ENCODE measurements at places on chromosomes 6 and 20. TPM values are rescaled to one million over a fixed set of nuclear protein-coding genes. Genes with fewer than 3 reads are reported as not detected.

The SPTLC3 gene
- total RNA-seq: 0.42 TPM

The OR2H2 gene
- not detected for total RNA-seq

The SLC12A5 gene
- total RNA-seq: 8.7 TPM

The HLA-F gene
- total RNA-seq: 7.4 TPM

The BACH2 gene
- total RNA-seq: 2.6 TPM

DNA sequence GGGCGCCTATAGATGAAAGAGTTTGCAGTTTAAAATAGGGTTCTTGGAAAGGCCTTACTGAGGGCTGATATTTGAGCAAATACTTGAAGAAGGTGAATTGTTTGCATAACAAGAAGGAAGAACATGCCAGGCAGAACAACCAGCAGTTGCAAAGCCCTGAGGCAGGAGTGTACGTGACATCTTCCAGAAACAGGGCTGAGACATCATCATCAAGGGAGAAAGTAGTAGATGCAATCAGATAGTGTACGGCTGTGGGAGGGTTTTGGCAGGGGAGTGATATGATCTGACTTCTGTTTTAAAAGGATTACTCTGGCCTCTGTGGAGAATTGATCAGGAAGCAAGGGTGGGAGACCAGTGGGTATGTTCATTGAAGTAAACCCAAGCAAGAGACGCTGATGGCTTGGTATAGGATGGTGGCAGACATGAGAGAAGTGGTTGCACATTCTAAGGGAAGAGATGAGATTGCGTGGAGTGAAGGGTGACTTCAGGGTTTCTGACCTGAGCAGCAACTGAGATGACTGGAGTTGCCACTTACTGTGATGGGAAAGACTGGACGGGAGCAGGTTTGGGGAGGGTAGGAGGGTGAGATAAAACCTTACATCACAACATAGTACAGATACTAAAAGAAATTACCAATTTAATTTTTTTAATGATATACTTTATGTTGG, 28.8 kb downstream of the RIOK1 start:
- peaks cover 40% of the 10 kb centered on the region for H3K36me3 ChIP-seq
- no peak overlapping the region for H3K27ac ChIP-seq
- H3K4me1 ChIP-seq: peaks cover 5% of the 10 kb centered on the region
- no peak for DNase-seq

DNA sequence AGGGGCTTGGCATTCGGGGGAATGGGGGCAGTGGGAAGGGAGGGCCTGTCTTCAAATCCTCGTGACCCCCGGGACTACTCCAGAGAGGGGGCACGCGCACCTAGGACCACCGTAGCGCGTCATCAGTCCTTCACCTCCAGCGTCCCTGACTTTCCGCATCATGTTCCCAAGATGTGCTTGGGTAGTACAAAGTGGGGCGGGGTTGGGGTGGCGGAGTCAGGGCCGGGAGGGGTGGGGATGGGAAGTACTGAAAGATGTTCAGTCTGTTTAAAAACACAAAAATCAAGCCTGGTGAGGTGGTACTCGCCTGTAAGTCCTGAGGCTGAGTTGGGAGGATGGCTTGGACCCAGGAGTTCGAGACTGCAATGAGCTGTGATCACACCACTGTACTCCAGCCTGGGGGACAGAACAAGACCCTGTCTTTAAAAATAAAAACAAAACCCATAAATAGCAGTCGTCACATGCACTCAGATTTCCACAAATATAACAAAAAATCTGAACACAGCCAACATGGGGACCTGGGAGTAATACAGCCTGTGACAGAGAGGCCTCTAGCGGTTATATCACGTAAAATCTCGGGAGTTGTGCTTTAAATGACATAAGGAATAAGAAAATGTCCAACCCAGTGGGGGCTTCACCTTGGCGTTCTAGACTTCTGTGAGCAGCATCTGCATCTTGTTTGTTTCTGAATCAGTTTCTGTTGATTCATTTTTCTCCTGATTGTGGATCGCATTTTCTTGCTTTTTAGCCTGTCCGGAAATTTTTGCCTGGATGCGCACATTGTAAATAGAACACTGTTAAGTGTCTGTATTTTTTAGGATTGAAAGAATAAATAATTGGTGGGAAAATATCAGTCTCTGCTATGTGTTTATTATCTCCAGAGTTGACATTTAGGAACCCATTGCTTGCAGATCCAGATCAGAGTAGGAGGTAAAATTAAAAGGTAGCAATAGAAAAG, 698 bp upstream of the LRP11 start:
- peaks cover 2% of the 10 kb centered on the region for H3K4me1 ChIP-seq
- H3K4me3 ChIP-seq: peak overlapping the region; percentile 71
- no peak overlapping the region for H3K27ac ChIP-seq
- DNase-seq: no peak
- no peaks in the 10 kb centered on the region for H3K27me3 ChIP-seq

DNA sequence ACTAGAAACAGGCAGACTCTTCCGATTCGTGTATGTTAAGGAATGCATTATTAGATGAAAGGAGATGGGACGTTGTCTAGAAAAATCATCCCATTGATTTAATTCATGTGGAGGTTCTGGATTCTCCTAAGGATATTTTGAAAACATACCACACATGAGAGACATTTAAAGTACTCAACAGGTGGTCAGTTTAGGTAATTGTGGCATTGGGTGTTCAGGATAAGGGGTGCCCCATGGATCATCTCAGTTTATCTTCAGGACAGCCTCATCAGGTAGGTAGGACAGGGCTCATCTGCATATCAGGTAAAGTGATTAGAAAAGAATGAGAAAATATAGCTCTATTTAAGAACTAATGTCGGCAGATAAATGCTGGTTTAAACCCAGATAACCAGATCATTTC, 15.9 kb upstream of the PDE10A start:
- H3K27me3 ChIP-seq: no peaks in the 10 kb centered on the region
- H3K36me3 ChIP-seq: no peaks in the 10 kb centered on the region
- DNase-seq: no peak
- no peak overlapping the region for H3K27ac ChIP-seq

- no peak for DNase-seq
- H3K27me3 ChIP-seq: no peaks in the 10 kb centered on the region
- no peaks in the 10 kb centered on the region for H3K36me3 ChIP-seq
- no peak overlapping the region for H3K27ac ChIP-seq
Observed at GRCh38 chr6:45003387-45003786, 324.7 kb upstream of the RUNX2 start.

DNA sequence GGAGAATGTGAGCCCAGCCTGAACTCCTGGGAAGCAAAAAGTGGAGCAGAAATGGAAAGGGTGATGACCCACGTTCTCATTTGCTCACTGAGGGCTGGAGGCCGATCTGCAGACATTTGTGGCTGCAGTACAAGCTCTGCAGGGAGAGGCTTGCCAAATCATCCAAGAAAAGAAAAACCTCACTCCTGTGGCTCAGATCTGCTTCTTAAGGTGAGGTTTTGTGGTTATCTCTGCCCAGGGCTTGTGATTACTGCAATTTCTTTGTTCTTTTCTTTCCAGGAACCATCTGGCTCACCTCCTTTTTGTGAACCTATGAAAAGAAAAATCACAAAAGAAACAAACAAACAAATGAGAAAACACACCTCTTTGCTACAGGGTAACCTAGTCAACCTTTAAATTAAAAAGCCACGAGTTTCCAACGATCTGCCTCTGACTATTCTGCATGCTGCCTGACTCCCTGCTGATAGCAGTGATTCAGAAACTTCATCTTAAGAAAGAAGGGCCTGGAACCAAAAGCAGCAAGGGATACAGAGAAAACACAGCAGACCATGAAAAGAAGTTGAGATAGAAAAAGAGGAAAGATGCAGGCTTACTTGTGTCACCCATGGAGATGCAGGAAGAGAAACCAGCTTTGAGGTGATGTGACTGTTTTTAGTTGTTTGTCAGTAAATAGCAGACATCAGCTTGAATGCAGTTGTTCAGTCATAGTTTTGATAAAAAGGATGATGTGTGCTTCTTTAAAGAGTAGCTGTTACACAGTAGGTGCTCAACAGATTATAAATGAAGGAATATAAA, 165.1 kb downstream of the LMBRD1 start:
- DNase-seq: no peak
- H3K27ac ChIP-seq: no peak overlapping the region
- H3K4me3 ChIP-seq: no peak overlapping the region
- H3K36me3 ChIP-seq: no peaks in the 10 kb centered on the region
- no peaks in the 10 kb centered on the region for H3K4me1 ChIP-seq
- H3K27me3 ChIP-seq: no peaks in the 10 kb centered on the region

GRCh38 chr20:34544109-34544796, 14.3 kb upstream of the MAP1LC3A start:
- H3K36me3 ChIP-seq: peaks cover 9% of the 10 kb centered on the region
- DNase-seq: peak; percentile 52
- no peak overlapping the region for H3K27ac ChIP-seq
- no peaks in the 10 kb centered on the region for H3K27me3 ChIP-seq

DNA sequence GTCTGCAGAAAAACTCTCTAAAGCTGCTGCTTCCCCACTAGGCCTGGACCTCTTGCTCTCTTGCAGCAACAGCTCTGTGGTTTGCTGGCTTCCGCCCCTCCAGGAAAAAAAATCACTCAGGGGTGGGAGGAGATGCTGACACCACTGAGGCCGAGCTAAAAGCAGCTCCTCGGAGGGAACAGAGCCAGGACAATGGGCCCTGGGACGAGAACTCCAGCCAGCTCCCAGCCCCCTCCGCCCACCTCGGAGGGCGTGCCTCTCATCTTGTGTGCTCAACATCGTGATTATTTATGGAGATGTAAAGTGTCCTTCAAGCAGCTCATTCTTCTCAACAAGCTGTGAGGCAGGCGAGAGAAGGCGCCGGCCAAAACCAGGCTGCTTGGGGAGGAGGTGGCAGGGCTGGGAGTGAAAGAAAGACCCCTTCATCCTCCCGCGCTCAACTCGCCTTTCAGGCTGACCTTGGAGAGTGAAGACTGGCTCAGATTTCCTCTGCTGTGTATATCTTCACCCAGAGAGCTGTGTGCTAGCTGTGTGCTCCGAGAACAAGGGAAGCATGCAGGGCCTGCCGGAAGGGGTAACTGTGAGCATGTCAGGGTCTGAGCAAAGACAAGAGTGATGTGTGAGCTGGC, 53.5 kb upstream of the LRFN2 start:
- no peaks in the 10 kb centered on the region for H3K36me3 ChIP-seq
- H3K27me3 ChIP-seq: no peaks in the 10 kb centered on the region
- no peak overlapping the region for H3K4me3 ChIP-seq

DNA sequence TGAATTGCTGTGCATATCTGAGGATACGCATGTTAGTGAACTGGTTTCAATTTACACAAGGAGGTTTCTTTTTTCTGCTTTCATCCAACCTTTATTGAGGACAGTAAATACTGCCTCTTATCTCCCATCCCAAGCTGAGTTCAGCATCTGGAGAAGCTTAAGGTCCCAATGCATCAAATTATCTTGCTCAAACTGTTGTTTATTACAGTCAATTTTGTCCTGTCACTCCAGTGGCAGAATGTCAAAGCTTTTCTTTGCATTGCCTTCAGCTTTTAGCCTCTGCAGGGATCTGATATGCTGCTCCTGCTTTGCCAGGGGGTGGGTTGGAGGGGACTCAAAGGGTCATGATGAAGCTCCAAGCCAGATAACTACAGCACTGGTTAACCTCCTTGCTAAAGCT, 435.4 kb upstream of the SOX4 start:
- DNase-seq: no peak
- H3K27ac ChIP-seq: no peak overlapping the region
- no peaks in the 10 kb centered on the region for H3K27me3 ChIP-seq
- no peak overlapping the region for H3K4me3 ChIP-seq

DNA sequence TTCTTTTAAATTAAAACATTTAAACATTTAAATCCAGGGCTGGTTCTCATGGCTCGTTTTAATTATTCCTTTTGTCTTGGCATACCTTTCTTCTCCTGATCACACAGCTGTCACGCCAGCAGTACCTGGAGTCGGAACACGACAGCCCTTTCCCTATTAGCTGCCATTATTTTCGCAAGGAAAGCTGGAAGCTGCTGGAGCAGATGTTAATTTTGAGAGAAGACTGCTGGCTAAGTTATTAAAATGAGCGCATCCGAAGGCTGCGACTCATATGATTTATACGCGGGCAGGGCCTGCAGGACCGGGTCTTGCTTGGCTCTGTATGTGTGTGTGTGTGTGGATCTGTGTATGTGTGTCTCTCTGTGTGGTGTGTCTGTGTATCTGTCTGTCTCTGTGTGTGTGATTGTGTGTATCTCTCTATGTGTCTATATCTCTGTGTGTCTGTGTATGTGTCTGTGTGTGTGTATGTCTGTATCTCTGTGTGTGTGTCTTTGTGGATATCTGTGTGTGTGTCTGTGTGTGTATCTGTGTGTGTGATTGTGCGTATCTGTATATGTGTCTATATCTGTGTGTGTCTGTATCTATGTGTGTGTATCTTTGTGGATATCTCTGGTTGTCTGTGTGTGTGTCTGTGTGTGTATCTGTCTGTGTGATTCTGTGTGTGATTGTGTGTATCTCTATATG, 191.5 kb downstream of the CDH4 start:
- no peak overlapping the region for H3K27ac ChIP-seq
- H3K27me3 ChIP-seq: no peaks in the 10 kb centered on the region
- H3K4me3 ChIP-seq: no peak overlapping the region
- no peak for DNase-seq
- H3K4me1 ChIP-seq: peaks cover 16% of the 10 kb centered on the region

- H3K4me3 ChIP-seq: no peak overlapping the region
- no peaks in the 10 kb centered on the region for H3K27me3 ChIP-seq
- no peaks in the 10 kb centered on the region for H3K36me3 ChIP-seq
- H3K27ac ChIP-seq: no peak overlapping the region
Observed at GRCh38 chr20:59314997-59315396, 14.6 kb downstream of the EDN3 start.
